ENCODE measurements at places on chromosomes 1 and 21. TPM values are rescaled to one million over a fixed set of nuclear protein-coding genes. Genes with fewer than 3 reads are reported as not detected.

DNA sequence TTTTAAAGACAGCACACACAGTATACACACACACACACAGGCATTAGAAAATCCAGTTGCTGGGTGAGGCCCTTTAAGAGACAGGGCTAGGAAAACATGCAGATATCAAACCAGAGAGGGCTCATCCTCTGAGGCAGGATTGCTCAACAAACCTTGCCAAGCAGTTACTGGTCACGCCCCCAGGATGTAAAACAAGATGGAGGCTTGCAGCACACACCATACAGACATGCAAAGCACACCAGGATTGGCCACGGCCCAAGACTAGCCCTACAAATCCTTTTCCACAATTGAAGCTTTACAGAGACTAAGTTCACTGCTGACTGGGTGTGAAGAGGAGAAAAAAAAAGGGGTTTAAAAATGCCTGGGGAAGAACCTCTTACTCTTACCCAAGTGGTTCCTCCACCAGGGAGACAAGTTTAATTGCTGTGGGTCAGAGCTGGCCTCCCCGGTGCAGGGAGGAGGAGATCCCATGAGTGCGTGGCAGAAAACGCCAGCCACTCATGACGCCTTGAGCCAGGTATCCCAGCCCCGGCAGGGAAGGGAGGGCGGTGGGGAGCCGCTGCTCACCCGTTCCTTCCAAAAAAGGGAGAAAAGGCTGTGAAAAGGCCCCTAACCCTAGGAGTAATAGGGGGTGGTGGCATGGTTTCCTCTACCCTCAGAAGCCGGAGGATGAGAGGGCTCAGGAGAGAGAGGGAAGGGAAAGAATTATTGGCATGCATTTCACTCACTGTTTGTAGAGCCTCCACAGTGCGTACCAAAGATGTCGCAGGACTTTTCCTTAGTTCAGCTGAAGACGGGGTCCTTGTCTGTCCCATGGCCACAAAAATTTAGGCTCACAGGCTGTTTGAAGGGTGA is 594.6 kb upstream of the ZP4 start:
- peak; percentile 69 for DNase-seq

GRCh38 chr1:177953549-177953948 is 16.3 kb downstream of the SEC16B start:
- no peak for DNase-seq

GRCh38 chr1:173527151-173527826 is 50.2 kb downstream of the PRDX6 start:
- DNase-seq = peak; percentile 72

DNA sequence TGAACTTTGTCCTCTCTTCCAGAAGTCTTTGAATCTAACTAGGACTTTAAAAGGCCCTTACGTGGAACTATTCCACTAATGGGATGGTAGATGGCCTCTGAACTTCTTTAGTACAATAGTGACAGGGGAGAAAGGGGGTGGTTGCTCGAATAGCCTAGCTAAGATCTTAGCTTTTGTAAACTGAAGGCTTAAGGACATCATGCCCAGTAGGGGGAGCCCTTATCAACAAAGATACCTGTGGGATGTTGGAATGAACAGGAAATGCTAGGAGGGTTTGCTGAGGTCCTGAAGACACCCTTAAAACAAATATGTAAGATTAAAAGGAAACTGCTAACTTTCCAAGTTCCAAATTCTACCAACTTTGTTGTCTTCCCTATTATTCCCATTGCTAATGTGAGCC is 33.2 kb downstream of the NHLH2 start:
- DNase-seq = peak; percentile 92

DNA sequence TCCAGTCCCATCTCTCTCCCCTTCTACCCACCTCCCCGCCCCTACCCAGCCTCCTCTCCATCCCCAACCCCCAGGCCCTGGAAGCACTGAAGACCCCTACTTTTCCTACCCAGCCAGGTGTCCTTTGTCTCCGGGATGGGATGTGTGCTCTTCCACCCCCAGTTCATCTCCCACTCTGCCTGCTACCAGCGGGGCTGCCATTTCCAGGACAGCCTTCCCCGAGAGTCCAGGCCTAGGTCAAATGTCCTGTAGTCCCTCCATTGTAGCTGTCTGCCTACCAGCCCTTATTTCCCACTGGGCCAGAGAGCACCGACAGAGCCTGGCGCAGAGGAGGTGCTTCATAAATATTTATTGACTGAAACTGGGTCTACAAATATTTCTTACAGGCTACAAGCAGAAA is 72.0 kb upstream of the TLR5 start:
- no peak for DNase-seq

DNA sequence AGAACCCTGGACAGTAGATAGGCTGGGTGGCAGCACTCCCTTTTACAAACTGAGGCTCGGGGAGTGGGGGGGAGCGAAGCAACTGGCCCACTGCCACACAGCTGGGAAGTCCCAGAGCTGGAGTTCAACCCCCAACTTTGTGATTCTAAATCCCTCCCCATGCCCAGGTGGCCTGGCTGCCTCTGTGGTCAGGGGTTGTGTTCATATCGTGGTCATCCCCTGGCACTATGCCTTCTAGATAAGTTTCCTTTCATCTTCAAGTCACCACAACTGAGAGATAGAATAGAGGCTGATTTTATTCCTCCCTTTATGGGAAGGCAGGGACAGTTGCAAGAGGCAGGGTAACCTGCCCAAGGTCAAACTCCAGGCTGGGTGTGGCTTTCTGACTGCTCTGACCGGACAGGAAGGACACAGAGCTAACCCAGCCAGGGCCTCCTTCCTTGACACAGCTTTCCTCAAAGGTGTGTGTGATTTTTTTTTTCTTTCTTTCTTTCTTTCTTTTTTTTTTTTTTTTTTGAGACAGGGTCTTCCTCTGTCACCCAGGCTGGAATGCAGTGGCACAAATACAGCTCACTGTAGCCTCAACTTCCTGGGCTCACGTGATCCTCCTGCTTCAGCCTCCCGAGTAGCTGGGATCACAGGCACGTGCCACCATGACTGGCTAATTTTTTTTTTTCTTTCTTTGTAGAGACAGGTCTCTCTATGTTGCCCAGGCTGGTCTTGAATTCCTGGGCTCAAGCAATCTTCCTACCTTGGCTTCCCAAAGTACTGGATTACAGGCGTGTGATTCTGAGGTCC is 18.4 kb upstream of the TNFRSF1B start:
- peak; percentile 76 for DNase-seq

DNA sequence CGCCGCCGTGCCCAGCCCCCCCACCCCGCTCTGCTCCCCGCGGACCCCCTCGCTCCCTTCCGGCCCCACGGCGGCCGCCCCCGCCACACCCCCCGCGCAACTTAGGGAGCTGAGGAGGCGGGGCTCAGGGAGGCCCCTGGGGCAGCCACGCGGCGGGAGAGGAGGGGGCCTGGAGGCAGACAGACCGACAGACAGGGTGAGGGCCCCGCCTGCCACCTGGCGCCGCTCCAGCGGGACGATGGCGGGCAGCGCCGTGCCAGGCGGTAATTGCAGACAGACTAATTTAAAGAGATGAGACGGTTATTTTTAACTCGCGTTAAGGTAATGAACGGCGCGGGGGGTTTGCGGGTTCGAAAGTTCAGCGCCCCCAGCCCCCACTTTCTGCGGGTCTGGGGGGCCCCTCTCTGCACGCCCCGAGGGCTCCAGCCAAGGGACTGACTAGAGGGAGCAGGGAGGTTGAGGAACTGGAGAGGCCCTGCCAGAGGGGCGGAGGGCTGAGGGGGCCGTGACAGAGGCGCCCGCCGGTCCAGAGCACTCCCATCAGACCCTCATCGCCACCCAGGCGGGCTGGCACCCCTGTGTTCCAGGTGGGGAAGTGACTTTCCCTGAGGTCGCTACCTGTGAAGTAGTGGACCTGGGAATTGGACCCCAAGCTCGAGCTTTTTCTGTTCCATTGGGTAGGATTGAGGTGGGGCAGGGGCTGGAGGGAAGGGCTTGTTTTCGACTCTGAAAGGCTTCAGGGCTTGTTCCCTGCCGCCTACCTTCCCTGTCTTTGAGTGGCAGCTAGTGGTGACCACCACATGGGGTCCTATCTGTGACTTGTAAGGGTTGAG is 5.4 kb downstream of the FOXO6 start:
- peak; percentile 69 for DNase-seq

DNA sequence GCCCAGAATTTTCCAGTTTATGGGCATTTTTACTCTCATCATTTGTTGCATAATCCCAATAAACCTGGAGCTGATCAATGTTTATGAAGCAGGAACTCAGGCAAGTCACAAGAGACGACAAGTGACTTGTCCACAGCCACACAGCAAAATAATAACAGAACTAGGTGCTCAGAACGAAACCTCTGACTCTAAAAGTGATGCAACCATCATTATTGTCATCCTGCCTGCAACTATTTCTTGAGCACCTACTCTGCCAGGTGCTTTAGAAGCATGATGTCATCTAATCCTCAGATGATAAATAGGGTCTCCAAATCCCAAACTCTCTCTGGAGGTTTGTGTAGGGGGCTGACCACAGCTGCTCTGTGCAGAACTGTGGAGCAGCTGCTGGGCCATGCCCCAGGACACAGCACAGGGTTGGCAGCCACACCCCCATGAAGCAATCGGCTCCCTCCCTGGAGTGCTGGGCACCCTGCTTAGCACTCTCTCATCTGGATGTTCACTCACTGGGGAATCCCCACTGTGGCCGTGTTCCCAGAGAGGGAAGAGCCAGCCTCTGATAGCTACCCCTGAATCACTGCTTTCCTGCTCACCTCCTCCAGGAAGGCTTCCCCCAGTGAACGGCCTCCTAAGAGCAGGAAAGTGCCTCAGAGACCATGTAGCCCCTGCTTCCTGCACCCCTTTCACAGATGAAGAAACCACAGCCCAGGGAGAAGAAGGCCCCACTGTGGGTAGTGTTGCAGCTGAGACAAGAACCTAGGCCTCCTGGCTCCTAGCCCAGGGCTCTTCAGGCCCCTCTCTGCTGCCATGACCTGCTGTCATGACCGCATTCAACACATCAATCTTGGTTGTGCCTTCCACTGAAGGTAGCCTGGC is 2.1 kb downstream of the TTC22 start:
- no peak for DNase-seq

GRCh38 chr1:33455539-33456501 is 16.6 kb upstream of the ZSCAN20 start:
- peak; percentile 80 for DNase-seq

DNA sequence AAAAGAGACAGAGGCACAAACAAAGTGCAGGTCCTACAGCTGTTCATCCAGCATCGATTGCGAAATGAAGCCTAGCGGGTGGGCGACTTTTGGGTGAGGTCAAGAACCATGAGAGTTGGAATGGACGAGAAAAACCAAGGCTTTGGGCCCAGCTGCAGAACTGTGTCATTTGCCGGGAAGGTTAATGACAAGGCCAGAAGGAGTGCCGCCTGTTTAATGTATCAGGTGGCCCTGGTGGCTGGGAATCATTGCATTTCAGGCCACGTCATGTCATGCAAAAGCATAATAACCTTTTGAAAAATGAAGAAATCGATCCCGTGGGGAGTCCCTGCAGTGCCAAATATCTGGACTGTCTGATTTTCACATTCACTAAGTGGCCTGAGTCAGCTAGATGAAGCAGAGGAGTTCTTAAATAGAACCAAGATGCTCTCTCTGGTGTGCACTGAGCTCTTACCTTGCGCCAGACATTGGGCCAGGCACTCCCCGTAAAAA is 8.1 kb upstream of the RCC2 start:
- DNase-seq = no peak

DNA sequence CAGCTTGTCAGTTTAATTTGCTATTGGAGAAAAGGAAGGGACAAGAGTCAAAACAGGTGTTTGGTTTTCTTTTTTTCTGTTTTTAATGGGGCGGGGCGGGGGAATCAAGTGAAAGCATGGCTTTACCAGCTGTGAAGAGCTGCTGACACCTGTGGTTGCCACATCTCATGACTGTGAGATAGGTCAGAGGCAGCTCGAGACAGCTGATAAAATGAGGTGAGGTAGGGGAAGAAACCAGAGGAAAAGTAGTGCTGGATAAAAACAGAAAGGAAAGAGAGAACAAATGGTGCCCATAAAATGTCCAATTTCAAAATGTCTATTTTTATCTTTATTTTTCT is 272.3 kb downstream of the NEGR1 start:
- DNase-seq = peak; percentile 16

- no peak for DNase-seq
These were observed 588.1 kb downstream of the DPYD start for GRCh38 chr1:97332716-97333115.

DNA sequence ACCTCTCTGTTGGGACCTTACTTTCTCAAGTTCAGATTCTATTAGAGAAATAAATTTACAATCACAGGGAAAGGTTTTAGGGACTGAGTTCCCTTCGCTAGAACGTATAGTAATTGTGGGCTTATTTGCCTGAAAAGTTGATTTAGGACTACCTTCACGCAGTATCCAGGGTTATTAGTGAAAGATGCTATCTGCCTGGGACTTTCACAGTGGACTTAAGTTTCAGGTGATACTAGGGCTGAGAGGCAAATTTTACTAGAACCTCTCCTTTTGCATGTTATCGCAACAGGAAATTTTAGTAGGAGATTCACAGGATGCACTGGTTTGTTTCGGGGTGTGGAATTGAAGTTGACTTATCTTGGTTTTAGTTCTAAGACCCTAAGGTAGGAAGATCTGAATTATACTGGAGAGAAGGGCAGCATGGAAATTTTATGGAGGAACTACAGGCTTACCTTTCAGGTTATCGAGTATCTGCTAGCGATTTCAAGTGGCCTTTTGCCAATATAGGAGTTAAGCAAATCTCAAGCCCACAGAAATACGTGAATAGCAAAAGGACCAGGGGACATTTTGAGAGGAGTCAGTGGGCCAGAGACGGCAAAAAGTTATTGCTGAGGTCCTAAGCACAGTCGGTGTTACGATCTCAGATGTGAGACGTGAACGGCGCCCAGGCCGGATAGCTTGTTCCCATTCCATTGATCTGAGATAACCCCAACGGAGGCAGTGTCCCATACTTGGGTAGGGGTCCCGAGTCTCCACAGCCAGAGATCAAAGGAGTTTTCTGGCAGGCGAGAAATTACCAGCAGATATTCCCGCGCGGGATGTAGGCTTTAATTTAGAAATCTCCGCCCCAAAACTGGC is 723 bp upstream of the GNAI3 start:
- peak; percentile 47 for DNase-seq

DNA sequence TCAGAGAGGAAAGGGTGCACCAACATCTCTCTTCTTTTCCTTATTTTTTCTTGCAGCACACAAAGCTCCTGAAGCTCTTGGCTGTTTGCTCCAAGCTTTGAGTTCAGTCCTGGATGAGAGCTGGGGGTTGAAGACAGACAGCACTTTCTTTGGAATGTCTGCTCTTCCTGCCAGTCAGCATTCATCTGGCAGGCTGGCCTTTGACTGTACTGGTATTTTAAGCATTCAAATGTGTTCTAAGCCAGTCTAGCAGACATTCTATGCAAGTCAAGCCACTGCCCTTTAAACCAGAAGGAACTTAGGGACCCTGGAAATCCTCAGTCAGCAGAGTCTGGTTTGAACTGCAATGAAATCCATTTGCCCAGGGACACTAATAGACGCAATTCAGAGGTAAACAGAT is 45.0 kb downstream of the XCL1 start:
- peak; percentile 37 for DNase-seq

DNA sequence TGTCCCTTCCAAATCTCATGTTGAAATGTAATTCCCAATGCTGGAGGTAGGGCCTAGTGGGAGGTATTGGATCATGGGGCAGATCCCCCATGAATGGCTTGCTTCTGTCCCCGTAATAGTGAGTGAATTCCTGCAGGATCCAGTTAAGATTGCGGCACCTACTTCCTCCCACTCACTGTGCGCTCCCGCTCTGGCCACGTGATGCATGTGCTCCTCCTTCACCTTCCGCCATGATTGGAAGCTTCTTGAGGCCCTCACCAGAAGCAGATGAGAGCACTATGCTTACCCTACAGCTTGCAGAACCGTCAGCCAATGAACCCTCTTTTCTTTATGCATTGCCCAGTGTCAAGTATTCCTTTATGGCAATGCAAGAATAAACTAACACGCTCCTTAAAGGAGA is 14.9 kb upstream of the RAB3GAP2 start:
- DNase-seq = no peak

Gene RYR2
- polyA plus RNA-seq = 0.33 TPM

Gene RCSD1
- polyA plus RNA-seq = not detected

Gene GPR89A
- polyA plus RNA-seq = 31.9 TPM

Gene GPR3
- 2.2 TPM for polyA plus RNA-seq

Gene INSRR
- polyA plus RNA-seq = not detected
